ENCODE measurements at places on chromosomes 13 and 19.

GRCh38 chr13:80441968-80442367 is 101.0 kb upstream of the SPRY2 start:
- no peak for DNase-seq

GRCh38 chr13:41562541-41563178 is 105.3 kb downstream of the RGCC start:
- DNase-seq, result no peak

- DNase-seq, result peak; percentile 52
Measured at GRCh38 chr13:68927387-68928026, 1180.1 kb upstream of the ATXN8OS start.

- DNase-seq, result no peak
Measured at GRCh38 chr13:64855506-64855905, 2374.6 kb downstream of the PCDH9 start.

DNA sequence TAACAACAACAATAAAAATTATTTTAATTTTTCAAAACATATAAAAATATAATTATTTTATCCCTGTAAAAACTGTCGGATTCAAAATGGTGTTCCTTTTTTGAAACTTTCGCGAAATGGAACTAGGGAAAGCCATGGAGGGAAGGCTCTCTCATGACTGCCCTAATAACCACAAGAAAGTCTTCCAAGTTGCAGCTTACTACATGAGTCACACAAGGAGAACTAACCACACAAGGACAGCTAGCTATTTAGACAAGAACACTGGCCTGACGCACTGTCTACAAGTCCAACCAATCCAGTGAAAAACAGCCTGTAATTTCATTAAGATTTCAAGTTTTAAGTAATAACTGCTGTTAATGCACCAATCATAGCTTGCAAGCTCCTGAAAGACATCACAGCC is 319.2 kb upstream of the PCDH9 start:
- DNase-seq, result no peak

DNA sequence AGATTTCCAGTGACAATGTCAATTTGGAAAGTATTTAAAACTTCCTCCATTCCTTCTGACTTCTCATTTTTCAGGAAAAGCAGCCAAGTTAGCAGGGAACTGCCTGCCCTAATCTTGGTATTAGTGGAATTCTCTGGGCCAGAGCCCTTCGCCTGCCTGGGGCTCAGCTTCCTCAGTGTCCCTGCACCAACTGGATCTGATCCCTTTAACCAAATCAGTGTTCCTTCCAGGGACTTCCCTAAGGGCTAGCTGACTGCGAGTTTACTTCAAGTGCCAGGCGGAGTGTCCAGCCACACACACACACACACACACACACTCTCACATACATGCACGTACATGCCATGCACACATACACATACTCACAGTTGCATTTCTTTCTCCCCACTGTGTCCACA is 20.0 kb downstream of the RAB20 start:
- DNase-seq, result no peak

All from D341Med (cell line).